ENCODE measurements at places on chromosomes 7 and 10.

GRCh38 chr10:28278842-28279241 is 24.0 kb downstream of the MPP7 start:
- DNase-seq: no peak

GRCh38 chr10:130720235-130720634 is 584.0 kb downstream of the GLRX3 start:
- no peak for DNase-seq

GRCh38 chr7:2114052-2114451 is 118.7 kb downstream of the MAD1L1 start:
- no peak for DNase-seq

DNA sequence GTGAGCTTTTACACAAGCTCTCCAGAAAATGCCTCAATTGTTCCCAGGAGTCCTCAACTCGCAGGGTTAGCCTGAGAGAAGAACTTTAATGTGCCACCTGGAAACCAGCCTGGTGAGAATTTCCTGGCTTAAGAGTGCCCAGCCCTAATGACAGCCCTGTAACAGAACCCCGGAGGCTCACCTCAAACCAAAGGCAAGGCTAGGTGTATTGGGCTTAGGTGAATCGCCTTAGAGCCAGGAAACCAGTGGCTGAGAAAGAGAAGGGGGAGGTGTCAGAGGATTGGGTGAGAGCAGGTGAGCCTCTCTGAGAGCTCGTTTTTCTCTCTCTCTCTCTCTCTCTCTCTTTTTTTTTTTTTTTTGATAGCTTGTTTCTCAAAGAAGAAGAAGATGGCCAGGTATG is 7.3 kb downstream of the OCM2 start:
- no peak for DNase-seq

- no peak for DNase-seq
These were observed 27.7 kb downstream of the CPXM2 start for GRCh38 chr10:123863721-123864482.

DNA sequence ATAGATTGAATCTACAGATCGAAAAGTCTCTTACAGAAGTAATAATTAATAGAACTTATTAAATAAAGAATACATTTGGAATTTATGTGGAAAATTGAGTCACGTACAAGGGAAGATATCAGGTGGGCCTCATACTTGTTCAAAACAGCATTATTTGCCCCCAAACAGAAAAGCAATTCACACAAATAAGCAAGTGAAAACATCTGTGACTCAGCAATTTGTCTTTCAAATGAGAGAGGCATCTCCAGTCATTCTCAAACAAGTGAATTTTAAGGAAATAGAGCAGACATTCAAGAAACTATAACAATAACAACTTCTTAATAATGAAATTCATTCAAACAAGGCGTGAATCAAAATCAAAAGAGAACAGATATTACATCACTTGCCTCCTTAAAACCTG is 50.1 kb downstream of the SEMA3A start:
- DNase-seq: no peak

- DNase-seq: no peak
These were observed 658.1 kb upstream of the MGMT start for GRCh38 chr10:128808921-128809440.

DNA sequence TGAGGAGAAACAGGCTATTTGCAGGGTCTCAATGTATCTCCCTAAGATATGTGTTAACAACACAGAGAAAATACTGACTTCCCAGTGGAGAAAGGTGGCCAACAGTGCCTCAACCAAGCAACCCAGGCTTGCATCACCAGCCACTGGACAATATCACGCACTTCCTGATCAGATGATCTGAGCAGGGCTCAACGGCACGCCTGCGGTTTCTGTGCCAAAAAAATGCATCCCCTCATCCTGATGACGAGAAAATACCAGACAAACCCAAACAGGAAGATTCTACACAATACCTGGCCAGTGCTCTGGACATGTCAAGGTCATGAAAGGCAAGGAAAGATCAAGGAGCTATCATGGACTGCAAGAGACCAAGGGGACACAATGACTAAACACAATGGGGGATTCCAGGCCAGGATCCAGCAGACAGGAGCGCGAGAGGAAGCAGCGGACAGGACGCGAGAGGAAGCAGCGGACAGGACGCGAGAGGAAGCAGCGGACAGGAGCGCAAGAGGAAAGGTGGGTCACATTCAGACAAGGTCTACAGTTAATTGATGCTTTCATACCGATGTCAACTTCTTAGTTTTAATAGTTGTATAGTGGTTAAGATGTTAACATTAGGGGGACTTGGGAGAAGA is 51.1 kb downstream of the GNA12 start:
- DNase-seq: no peak

DNA sequence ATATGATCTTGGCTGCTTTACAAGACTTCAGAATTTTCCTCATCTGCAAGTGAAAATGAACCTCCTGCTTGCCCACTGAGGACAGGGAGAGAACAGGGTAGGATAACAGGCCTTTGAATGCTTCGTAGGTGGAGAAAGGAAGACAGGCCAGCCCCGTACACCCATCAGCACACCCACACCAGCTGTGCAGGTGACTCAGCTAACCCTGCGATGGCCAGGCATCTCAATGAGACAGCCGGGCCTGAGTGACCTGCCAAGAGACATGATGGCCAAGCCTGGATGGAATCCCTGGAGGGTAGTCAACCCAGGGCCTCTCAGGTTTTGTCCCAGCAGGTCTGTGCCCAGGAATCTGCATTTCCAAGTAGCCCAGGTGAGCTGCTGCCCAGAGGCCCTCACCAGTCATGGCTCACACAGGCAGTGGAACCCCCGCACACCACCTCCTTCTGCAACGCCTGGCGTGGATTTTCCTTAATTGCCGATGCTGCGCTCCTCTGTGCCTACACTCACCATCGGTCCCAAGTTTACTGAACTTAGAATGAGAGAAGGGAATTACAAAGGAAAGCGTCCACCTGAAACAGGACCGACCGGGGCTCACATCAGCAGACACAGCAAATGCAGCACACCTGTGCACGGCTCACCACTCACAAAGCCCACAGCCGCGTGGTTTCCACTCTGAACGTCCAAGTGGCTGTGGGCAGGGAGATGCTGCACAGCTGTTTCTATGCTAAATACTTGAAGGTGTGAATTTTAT is 163.7 kb downstream of the DIP2C start:
- DNase-seq: no peak

DNA sequence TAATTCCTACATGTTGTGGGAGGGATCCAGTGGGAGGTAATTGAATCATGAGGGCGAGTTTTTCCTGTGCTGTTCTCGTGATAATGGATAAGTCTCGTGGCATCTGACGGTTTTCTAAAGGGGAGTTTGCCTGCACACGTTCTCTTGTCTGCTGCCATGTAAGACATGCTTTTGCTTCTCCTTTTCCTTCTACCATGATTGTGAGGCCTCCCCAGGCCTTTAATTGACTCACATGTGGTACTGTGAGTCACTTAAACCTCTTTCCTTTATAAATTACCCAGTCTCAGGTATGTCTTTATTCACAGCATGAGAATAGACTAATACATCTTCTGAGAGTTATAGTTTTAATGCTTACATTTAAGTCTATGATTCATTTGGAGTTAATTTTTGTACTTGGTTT is 22.6 kb upstream of the CPN1 start:
- no peak for DNase-seq
